NCI-H524 (cell line): ENCODE measurements at places on chromosomes 2 and 18.
A peak's percentile ranks its signal among the peaks of the same experiment; 100 is the strongest.

- DNase-seq: no peak
Measured at GRCh38 chr2:119487434-119488244, 36.6 kb downstream of the SCTR start.

DNA sequence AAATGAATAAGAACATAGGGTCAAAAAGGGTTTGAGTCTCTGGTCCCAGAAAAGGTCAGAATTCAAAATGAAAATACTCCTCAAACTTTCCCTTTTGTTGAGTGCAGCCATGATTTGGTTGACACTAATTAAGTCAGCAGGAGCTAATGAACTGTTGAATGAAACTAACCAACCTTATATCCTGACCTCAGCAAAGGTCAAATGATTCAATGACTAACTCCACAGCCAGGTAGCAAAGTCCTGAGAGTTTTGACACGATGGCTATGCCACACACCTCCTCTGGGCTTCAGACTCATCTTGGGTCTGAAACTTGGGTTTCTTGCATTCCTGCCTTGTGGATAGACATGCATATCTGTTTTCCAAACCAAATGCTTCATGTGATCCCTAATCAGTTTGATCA is 172.3 kb downstream of the INO80D start:
- no peak for DNase-seq

- no peak for DNase-seq
Measured at GRCh38 chr2:176997792-176998169, 214.8 kb upstream of the HNRNPA3 start.

- no peak for DNase-seq
Measured at GRCh38 chr2:161204846-161205245, 44.6 kb downstream of the TANK start.

- DNase-seq: no peak
Measured at GRCh38 chr2:60515721-60516226, 37.7 kb downstream of the BCL11A start.

DNA sequence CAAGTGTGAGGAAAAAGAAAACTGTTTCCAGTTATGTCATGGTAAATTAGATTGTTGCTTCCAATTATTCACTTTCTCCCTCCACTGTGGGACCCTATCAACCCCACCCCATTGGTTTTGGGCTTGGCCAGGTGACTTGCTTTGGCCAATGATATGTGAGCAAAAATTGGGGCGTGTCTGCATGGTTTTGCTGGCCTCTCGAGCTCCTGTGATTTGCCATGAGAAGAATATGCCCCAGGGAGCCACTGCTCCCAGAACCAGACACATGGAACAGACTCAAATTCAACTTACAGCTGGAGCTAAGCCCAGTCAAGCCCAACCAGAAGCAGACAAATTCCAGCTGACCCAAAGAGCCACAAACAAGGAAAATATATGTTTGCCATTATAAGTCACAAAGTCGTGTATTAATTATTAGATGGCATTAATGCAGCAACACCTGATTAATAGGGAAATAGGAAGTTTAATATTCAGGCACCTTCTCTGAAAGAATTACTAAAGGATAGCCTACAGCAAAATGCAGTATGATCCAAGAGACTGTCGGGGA is 248.9 kb downstream of the ANAPC1 start:
- DNase-seq: no peak

DNA sequence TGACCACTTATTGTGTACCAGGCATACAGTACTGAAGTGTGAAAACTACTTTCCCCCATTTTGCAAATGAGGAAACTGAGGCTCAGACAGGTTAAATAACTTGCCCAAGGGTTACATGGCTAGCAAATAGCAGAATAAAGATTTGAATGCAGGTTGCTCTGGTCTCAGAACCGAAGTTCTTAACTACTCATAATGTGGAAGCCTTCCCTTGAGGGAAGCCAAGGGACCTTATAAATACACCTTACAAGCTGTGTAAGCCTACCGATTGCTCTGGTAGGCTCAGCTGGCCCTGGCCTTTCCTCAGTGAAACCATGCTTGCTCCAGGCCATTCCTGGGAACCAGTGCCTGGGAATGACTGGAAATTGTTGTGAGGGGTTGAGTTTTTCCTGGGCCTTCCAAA is 114.6 kb upstream of the CDCA7 start:
- no peak for DNase-seq

DNA sequence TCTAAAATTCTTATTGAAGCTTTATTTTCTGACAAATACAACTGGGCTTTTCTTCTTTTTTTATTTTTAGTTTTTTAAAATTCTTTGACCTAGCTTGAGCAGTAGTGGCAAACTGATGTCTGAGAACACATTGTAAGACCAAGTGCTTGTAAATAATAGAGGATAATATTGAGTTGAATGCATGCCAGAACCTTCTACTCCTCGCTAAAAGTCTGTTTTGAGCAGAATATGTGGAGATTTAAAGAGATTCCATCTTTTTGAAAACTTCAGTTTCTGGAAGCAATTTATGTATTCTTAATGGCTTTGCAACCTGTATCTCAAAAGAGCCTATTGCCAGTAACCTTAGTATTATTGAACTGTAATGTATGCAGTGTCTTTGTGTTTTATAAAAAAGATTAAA is 148.3 kb downstream of the KCNJ3 start:
- DNase-seq: no peak

DNA sequence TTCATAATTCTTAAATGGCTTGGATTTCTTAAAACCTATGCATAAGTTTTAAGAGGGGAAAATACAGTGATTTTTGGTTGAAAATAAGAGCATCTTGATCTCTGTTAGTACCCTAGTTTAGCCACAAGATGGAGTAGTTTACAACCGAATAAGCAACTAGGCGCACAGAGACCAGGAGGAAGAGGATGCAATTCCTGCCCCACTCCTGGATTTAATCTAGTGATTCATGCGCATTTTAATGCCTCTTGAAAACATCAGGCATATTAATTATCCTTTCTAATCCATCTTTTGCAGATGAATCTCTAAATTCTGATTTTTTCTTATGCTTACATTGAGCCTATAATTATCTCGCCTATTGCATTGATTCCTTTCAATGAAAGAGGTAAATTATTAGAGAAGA is 76.7 kb downstream of the MRPS9 start:
- DNase-seq: peak; percentile 53

- DNase-seq: no peak
Measured at GRCh38 chr2:234601213-234601612, 104.3 kb upstream of the ARL4C start.

- no peak for DNase-seq
Measured at GRCh38 chr2:196163285-196163684, 8.1 kb downstream of the STK17B start.

DNA sequence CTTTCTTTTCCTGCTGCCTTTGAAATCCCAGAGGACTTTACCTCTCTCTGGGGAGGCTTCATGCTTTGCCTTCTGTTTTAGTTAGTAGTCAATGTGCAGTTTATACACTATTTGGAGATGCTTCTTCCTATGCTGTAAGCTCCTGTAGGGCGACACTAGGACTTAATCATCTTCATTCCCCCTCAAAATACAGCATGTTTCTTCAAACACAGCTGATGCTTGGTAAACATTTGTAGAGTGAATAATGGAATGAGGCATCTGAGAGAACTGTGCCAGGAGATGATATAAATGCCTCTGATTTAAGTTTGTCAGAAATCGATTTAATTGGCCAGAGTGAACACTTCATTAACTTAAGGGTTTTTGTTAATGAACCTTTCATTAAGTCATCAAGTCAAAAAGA is 43.4 kb downstream of the LHCGR start:
- DNase-seq: no peak

GRCh38 chr18:49596687-49597086 is 34.8 kb downstream of the LIPG start:
- DNase-seq: no peak

- no peak for DNase-seq
Measured at GRCh38 chr2:186379052-186379451, 107.0 kb upstream of the ZC3H15 start.

DNA sequence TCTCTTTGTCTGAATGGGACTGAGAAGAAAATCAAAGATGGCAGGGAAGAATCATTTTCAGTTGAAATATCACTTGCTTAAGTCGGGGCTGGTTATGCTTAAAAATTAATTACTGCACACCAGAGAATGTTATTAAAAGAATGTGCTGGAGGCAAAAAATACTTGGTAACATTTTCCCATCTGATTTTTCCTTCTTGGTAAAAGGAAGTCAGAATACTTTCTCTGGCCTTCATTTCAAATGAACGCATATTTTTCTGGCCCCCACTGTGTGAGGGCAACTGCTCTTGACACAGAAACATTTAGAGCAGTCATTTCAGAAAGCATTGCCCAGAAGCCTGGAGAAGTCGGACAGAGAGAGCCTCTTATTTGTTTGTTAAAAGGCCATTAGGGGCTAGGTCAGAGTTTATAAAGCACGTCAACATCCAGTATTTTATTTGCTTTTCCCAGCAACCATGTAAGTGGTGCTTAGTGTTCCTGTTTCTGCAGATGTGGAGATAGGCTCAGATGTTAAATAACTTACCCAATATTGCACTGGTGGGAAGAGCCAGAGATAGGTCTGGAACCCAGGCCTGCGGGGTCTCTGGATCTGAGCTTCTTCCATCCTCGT is 32.9 kb upstream of the LYPD6B start:
- DNase-seq: no peak

DNA sequence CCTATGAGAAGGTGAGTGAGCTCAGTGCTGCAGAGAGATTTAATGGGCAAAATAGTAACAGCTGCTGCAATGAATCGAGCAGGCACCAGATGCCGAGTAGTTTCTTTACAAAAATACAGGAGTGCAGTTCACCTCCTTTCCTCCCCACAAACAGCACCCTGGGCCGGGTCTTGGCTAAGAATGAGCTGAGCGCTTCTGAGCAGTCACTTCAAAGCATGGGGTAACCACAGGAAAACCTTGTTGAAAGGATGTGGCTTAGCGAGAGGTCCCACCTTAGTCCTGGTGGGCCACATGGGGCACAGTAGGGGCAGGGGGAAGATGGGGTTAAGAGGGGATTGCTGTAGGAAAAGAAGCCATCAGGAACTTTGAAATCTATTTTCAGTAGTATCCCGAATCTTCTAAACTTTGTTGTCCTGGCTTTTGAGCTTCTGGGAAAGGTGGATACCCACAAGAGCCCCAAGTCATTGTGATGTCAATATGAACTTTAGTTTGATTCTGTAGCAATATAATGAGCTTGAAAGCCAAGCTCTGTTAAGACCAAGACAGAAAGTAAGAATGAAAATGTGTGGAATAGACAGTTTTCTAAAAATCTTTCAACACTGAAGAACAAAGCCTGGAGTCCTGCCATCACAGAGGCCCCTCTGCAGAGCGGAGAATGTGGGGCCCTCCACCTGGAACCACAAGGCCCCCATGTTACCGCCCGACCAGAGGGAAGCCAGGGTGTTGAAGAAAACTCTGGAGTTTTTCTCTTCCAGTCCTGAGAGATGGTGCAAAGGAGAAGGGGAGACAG is 101.0 kb upstream of the ZNF236 start:
- DNase-seq: peak; percentile 67

DNA sequence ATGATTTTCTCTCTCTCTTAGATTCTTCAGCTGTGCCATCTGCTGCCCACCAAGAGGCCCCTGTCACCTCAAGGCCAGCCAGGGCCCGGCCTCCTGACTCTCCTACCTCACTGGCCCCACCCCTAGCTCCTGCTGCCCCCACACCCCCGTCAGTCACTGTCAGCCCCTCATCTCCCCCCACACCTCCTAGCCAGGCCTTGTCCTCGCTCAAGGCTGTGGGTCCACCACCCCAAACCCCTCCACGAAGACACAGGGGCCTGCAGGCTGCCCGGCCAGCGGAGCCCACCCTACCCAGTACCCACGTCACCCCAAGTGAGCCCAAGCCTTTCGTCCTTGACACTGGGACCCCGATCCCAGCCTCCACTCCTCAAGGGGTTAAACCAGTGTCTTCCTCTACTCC is 9.4 kb upstream of the GMPPA start:
- DNase-seq: no peak

GRCh38 chr2:42809819-42810120 is 17.4 kb upstream of the HAAO start:
- peak; percentile 72 for DNase-seq

- DNase-seq: no peak
Measured at GRCh38 chr18:24485681-24486080, 25.2 kb downstream of the HRH4 start.

GRCh38 chr18:32934201-32934600 is 161.4 kb upstream of the KLHL14 start:
- no peak for DNase-seq

- DNase-seq: no peak
Measured at GRCh38 chr2:236166796-236167296, 1.3 kb downstream of the GBX2 start.

- no peak for DNase-seq
Measured at GRCh38 chr18:77622009-77622692, 372.5 kb downstream of the GALR1 start.

- DNase-seq: no peak
Measured at GRCh38 chr2:122491011-122491410, 735.6 kb downstream of the TSN start.

- no peak for DNase-seq
Measured at GRCh38 chr2:20573620-20574422, 77.1 kb downstream of the HS1BP3 start.

GRCh38 chr2:158743466-158743865 is 51.7 kb upstream of the DAPL1 start:
- DNase-seq: no peak

- DNase-seq: no peak
Measured at GRCh38 chr2:125652280-125652679, 1003.7 kb upstream of the GYPC start.

GRCh38 chr2:186130748-186131641 is 355.1 kb upstream of the ZC3H15 start:
- DNase-seq: no peak

GRCh38 chr2:96810783-96811192 is 5.3 kb upstream of the CNNM3 start:
- DNase-seq: no peak

GRCh38 chr2:203533676-203534591 is 1.2 kb downstream of the RAPH1 start:
- DNase-seq: peak; percentile 9

DNA sequence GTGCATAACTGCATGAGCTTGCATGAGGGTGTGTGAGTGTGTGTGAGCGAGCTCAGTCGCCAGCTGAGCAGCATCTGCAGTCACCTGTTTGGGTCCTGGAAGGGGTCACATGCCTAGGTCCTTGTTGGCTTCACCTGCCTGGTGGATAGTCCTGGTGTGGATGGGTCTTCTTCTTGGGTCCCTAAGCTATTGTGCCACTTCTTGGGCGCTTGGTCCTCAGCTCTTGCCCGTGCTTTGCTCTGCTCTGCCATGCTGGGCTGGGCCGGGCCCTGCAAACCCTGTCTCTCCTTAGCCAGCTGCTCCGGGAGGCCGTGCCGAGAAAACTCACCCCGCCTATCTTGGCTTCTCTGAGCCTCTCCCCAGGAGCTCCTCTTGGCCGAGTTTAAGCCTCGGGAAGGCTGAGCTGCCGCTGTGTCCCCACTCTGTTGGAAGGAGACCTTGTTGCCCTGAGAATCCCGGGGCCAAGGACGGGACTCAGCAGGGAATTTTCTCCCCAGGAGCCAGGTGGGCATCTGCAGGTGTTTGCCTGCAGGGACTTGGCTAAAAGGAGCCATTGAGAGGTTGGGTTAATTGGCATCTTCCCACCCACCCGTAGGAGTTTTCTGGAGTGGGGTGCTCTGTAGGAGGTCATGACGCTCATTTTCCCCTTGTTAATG is 300.8 kb downstream of the NDUFA10 start:
- DNase-seq: no peak
